ENCODE measurements at places on chromosomes 7 and 10. TPM values are rescaled to one million over a fixed set of nuclear protein-coding genes. Genes with fewer than 3 reads are reported as not detected.

- DNase-seq, result peak; percentile 63
Measured at GRCh38 chr7:100119970-100120732, 717 bp downstream of the CNPY4 start.

GRCh38 chr10:10365676-10366075, 652.0 kb upstream of the CELF2 start:
- no peak for DNase-seq

- DNase-seq, result no peak
Measured at GRCh38 chr10:93742633-93743349, 14.9 kb upstream of the LGI1 start.

CYP2E1 gene
- 1.2 TPM for total RNA-seq

PEX1 gene
- 13.1 TPM for total RNA-seq

DNA sequence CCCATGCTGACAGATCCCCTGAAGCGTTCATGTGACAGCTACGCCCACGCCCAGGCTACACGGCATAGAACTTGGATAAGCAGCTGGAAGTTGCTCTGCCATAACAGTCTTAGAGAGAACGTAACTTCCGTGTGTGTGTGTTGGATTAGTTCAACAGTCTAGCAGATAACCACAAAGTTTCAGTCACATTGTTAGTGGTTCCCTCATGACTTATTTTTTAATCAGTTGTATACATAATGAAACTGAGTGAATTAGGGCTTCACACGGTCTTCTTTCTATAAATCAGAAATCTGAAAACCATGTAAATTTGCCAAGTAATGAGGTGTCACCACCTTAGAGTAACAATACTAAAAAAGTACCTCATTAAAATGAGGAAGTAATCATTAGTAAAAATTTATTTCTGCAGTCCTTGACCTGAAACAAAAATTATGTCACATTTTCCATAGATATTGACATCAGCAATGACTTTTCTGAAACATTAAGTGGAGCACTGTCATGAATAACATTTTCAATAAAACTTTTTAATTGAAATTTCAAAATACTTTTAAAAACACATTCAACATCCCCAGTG, 21.7 kb upstream of the MACC1 start:
- no peak for DNase-seq

- no peak for DNase-seq
Measured at GRCh38 chr7:158811461-158811860, 17.8 kb downstream of the ESYT2 start.

KAZALD1 gene
- 13.3 TPM for total RNA-seq

GRCh38 chr7:1539181-1539881, 8.8 kb downstream of the MAFK start:
- DNase-seq, result peak; percentile 35

GRCh38 chr7:129231666-129232065, 6.8 kb downstream of the AHCYL2 start:
- no peak for DNase-seq

DNA sequence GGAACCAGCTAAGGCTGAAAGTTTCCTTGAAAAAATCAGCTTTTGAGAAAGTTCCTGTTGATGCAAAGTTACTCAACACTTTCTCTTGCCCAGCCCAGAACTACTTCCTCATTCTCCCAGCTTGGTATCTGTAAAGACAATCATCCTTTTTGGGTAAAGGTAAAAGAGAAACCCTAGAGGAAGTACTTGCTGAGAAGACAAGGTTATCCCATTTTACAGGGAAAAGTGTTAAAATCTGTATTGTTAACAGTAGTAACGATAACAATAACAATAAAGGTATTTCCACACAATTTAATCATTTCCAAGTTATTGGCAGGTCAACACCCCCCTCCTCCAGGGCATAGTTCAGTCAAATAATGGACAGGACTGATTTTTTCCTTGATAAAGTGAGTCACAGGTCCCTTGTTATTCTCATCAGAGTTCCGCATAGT, 2.4 kb downstream of the ALOX5 start:
- DNase-seq, result no peak

DNA sequence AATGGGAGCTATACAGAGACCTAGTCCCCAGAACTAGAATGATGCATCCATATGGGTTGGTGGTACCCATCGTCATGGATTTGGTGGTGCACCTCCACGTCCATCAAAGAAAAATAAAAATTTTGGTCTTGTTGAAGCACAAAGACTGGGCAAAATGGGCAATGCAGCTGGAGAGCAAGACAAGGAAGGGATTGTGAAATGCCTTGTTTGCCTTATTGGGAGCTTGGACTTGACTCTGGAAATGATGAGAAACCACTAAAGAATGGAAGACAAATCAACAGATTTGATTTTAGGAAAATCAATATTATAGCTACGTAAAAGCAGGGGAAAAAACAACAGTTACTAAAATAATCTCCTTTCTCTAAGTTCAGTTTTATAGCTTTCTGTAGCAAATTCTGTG, 150.9 kb downstream of the CPED1 start:
- DNase-seq, result no peak

MPP7 gene
- total RNA-seq, result 14.0 TPM

ZNF365 gene
- total RNA-seq, result 4.0 TPM

GRCh38 chr10:16732376-16732775, 84.8 kb downstream of the RSU1 start:
- DNase-seq, result no peak

GPR15LG gene
- not detected for total RNA-seq

LEP gene
- not detected for total RNA-seq

GFRA1 gene
- total RNA-seq, result 6.8 TPM

SAMD9L gene
- 6.4 TPM for total RNA-seq

DNA sequence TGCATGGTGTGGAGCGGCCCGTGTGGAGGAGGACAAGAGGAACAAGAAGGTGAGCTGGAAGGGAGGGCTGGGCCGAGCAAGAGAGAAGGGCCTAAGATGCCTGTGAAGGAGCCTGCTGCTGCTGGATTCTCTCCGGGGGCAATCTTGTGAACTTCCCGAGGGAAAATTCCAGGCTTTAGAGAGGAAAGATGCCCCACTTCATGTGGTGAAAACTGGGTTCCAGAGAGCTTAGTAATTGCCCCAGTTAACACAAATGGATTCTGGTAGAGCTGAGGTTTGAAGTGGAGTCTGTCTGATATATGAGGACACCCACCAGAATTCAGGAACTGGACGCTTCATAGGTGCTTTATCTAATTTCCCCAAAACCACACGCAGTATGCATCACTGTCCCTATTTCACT, 114.1 kb upstream of the ZMIZ1 start:
- DNase-seq, result peak; percentile 24

- no peak for DNase-seq
Measured at GRCh38 chr10:98745645-98746044, 298.9 kb upstream of the HPS1 start.

DNA sequence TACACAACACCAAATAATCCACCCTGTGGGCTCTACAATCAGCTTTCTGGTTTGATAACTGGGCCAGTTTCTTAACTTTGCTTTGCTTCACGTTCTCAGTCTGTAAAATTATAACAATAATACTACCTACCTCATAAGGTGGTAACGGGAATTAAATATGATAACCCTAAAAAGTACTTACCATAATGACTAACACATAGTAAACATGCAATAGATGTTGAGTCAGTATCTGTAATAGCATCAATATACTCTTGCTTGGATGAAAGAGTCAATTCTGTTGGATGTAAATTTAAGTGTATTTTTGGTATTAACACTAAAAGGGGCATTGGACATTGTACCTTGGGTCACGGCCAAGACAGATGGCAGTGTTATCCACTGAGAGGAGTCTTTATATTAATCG, 160.5 kb downstream of the FOXP2 start:
- DNase-seq, result no peak

DNA sequence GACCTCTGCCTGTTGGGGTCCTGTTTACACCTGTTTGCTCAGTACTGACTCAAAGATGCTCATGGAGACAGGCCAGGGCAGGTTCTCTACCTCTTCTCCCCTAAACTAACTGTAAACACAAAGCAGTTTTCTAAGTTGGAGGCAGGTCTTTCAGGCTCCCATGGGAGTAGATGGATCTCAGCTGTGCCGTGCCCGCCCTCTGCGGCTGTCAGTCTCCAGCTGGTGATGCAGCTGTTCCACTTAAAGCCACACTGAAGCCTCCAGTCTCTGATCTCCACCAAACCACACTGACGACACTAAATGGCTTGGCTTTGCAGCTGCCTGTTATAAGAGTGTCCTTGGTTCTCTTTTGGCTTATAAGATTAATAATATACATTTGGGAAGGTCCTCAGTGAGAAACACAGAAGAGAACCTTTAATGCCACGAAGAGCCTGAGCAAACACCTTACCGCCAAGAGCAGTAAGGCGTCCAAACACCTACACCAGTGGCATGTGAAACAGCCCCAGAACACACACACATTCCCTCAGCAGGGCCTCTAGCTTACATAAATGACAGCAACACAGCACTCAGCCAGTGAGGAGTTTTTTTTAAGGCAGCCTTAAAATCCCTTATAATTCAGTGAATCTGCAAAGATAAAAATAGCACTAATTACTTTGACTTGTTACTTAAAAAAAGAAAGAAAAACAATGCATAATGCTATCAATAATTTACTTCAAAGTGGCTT, 60.4 kb upstream of the KCNIP2 start:
- no peak for DNase-seq

TCF7L2 gene
- total RNA-seq, result 18.7 TPM

CAPZA2 gene
- total RNA-seq, result 447 TPM

GRCh38 chr10:30216821-30217220, 132.3 kb downstream of the MTPAP start:
- no peak for DNase-seq

All from right cardiac atrium (tissue), 5 donors.